ENCODE measurements at places on chromosomes 6 and 20.

DNA sequence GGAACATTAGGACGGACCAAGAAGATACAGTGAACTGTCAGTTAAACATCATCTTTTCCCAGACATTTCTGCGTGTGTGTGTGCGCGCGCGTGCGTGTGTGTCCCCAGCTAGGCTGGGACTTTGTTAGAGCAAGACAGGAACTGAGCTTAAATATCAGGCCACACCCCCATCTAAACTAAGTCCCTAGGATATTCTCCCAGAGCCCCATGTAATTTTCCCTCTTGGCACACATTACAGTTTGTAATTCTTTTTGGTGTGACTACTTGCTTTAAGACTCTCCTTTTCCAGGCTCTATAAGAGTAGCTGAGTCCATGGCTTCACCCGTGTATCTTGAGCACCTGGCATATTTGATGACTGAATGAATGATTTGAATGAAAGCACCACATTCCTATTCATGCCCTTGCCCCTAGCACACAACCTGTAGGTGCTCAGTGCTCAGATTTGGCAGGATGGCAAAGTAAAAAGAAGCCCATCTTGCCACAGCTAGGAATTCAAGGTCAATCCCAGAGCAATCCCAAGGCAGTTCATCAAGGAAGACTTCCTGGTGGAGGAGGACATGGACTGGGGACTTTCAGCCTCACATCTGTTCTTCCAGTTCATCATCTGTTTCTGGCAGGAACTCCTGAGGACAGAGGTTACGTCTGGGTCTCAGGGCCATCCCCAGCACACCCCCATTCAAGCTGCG lies 69.2 kb downstream of the MRPL14 start:
- no peak for DNase-seq

GRCh38 chr20:11844691-11845090 lies 73.0 kb upstream of the BTBD3 start:
- DNase-seq: no peak

GRCh38 chr20:53034899-53035298 lies 62.7 kb downstream of the TSHZ2 start:
- DNase-seq: peak; percentile 24

- DNase-seq: no peak
These were observed 21.8 kb upstream of the ERVFRD-1 start for GRCh38 chr6:11133281-11133680.

- peak; percentile 88 for DNase-seq
These were observed 76.2 kb downstream of the FAM229B start for GRCh38 chr6:112163295-112164257.

DNA sequence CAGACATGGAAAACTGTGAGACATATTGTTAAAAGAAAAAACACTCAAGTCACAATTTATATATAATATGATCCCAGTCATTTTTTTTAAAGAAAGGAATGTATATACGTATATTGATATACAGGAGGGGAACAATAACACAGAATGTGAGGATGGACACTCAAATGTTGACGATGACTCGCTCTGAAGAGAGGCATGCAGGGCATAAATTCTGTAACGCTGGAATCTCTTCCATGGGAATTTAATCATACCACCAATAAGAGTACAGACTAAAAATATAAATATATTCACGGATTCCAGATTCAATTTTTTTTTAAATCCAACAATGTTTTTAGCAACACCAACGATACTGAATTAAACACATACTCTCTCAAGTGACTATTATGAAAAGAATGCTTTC lies 106.9 kb upstream of the CCDC28A start:
- no peak for DNase-seq

DNA sequence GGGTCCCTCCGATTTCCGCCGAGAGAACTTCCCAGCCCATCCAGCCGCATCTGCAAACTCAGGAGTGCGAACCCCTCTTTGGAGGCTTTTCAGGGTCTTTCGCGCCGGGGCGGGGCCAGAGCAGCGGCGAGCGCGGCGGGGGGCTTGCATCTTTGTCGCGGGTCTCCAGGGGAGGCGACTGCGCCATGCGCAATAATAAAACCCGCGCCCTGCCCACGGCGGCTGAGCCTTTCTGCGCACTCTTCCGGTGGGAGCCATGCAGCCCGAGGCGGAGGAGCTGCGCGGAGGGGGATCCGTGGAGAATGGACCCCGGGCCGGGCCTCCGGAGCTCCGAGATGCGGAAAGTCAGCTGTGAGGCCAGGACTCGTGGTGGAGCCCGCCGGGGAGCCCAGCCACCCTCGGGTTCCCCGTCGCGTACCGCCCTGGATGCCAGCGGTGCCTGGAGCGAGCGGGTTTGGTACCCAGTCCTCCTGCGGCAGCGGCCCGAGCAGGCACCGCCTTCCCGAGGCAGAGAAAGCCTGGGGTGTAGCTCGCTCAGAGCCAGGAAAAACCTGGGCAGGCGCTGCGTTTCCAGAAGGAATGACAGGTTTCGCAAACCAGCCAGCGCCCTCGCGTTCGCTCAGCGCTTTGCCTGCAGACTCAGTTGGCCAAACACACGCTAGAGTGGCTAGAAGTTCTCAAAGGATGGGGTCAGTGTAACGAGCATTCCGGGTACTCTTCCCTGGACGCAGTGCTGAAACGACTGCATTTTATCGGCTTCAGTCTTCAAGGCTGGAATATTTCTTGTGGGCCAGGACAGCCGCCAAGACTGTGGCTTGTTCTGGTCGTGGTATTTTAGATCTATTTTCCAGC lies 1.2 kb downstream of the AKAP12 start:
- peak; percentile 17 for DNase-seq

DNA sequence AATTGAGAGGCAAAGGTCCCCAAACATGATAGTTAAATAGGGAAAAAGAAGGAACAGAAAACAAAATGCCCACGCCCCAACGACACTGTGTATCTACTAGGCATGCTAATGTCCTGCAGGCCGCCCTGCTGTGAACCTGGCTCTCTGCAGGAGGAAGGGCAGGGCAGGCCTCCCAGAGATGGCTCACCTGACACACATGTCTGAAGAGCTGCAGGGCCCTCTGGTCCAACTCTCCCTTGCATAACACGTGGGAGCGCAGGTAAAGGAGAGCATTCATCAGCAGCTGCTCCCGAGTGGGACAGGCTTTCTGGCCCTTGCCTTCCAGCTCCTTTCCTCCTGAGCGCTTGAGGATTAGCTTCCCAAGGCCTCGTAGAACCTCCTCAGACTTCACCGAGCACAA lies 53.7 kb upstream of the LYRM2 start:
- no peak for DNase-seq

DNA sequence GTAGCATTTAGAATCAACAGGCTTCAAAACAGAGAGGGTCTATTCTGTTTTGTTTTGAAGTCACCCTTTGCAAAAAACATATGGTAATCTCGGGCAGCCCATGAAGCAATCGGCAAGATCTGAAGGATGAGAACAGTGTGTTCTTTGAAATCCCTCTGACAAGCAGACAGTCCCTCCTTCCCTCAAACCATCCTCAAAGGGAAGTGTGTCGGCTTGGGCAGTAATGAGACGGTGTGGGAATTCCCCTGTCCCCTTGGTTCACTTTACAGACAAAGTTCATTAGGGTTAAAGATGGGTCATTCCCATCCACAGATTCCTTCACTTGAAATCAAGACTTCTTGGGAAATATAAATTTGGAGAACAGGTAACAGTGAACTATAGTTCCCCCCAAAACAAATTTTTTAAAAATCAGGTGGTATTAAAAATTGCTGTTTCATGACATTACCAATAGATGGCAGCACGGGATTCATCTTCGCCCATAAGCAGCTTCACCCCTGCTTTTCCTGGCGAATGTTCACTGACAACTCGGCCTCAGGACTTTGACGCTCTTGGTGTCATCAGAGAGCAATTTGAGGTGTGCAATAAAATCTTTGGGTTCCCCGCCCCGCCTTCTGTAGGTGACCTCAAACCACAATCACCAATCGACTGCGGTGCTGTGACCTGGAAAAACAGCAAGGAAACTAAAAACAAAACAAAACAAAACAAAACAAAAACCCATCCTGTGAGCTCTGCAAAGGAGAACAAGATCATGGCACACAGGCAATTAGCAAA lies 159.3 kb upstream of the TNFAIP3 start:
- peak; percentile 78 for DNase-seq

GRCh38 chr6:169326067-169326799 lies 72.6 kb upstream of the THBS2 start:
- peak; percentile 18 for DNase-seq

- no peak for DNase-seq
These were observed 54.3 kb upstream of the STX16 start for GRCh38 chr20:58596750-58597248.

- peak; percentile 41 for DNase-seq
These were observed 118.8 kb downstream of the RALGAPA2 start for GRCh38 chr20:20593447-20594170.

DNA sequence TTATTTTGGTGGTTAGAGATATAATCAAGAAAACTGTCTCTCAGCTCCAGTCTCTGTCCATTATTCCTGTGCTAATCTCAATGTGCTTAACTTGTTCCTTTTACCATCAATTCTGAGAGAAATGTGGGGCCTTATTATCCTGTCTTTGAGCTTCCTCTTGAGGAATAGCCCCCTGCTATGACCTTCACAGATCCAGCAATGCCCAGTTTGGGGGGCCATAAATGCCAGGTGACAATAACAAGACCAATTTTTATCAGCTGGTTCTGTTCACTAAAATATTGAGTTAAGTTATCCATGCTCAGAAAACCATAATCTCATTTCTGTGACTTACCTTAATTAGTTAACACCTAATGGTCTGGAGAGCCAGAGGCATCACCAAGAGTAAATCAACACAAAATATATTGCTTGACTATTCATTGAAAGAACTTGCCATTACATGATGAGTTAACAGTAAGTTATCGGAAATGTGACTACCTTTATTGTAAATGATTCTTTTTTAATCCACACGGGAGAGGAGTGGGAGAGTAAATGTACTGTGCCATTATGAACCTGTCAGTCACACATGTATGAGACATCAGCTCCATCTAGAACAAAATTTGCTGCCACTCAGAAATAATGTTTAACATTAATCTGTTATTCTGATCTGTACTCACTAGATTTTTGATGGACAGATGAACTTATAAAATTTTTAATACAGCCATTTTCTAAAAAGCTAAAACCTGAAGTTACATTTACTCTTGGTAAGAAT lies 149.7 kb downstream of the ID4 start:
- DNase-seq: no peak

DNA sequence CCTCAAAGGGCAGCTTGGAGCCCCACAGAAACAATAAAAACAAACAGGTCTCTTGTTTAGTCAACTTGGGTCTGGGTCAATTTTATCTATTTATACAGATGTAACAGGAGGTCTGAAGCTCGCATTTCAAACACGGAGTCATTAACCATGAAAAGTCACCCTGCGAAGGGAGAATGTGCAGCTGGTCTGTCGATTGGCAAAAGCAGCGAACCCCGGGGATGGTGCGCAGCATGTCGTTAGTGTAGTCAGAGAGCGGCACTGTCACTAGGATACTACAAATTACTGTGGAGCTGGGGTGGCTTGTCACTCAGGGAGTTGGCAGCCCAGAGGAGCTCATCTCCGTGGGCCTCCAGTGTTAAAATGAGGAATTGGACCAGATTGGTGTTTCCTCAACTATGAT lies 190.4 kb upstream of the ARG1 start:
- no peak for DNase-seq

DNA sequence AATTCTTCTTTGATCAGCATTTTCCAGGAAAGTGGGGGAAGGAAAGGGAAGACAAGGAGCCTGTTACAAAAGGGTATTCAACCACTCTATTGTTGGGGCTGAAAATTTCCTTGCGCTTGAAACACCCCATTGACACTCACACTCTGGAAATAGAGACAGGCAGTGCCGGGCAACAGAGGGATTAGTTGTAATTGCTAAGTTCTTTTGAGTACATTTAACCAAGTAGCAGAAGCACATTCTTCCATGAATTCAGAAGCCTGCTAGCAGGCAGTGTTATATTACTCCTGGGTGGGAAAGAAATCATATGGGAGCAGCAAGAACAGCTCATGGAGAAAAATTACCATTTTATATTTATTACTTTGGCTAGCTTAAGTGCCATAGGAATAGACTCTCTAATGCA lies 745.5 kb downstream of the C6orf118 start:
- DNase-seq: no peak

- DNase-seq: no peak
These were observed 111.8 kb upstream of the SLC35F1 start for GRCh38 chr6:117795234-117795633.

DNA sequence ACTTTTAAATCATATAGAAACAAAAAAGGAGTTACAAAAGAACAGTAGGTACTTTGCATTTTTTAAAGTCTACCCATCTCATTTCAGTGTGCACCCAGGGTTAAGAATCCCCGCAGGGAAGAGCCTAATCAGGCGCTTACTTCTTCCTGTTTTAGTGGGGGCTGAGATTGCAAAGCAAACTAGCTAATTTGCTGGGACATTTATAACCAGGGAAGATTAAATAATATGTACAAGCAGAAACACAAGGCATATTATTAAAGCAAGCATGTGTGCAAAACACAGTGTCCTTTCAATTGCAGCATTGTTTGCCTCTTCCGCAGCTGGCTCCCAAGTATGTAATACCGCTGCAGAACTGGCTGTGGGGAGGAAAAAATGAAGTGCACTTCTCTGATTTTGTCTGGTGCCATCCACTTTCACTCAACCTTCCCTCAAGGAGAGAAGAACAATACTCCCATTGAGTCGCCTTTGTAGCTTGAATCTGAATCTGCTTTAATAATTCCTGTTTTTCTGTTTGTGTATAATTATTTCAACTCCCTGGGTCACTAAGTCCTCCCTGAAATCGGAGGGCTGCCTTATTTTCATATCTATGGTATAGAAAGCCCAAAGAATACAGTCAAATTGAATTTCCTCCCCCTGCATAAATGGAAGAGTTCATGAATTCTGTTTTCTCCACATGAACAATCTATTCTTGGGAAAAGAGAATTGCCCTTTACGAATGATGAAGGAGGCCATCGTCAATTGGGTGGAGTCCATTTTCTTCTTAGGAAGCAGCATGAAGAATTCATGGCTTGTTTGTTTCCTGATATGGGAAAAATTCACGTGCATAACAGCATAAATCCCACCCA lies 23.3 kb upstream of the BCAS1 start:
- DNase-seq: no peak

DNA sequence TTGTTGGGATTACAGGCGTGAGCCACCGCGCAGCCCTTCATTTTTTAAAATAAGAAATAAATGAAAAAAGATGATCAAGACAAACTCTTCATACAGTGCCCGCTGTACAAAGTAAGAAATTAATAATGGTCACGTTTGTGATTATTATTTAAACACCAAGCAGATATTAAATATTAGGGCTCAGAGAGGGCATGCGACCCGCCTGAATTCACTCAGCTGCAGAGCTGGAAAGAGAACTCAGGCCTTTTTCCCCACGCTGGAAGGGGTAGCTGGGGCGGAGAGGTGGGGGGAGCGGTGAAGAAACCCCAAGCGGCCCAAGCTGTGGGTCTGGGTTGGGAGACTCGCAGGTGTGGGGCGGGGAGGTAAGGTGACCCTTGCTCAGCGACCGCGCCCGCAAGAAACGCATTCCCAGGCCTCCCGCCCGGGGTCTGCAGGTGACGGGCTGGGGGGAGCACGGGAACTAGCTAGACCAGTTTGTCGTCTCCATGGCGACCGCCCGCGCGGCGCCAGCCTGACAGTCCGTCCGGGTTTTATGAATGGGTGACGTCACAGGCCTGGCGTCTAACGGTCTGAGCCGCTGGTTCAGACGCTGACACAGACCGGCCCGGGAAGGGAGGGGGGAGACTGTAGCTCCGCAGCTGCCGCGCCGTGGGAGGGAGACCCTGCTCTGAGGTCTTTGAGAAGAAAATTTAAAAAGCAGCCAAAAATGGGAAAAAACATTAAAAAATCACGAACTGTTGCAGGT lies 1.1 kb upstream of the ID1 start:
- DNase-seq: peak; percentile 86

All from activated CD4-positive, alpha-beta T cell treated with anti-CD3 and anti-CD28 coated beads for 48 hours (primary cell).